ENCODE measurements at places on chromosomes 12 and 14.

GRCh38 chr14:39875028-39875427 is 442.8 kb upstream of the FBXO33 start:
- no peak for DNase-seq

DNA sequence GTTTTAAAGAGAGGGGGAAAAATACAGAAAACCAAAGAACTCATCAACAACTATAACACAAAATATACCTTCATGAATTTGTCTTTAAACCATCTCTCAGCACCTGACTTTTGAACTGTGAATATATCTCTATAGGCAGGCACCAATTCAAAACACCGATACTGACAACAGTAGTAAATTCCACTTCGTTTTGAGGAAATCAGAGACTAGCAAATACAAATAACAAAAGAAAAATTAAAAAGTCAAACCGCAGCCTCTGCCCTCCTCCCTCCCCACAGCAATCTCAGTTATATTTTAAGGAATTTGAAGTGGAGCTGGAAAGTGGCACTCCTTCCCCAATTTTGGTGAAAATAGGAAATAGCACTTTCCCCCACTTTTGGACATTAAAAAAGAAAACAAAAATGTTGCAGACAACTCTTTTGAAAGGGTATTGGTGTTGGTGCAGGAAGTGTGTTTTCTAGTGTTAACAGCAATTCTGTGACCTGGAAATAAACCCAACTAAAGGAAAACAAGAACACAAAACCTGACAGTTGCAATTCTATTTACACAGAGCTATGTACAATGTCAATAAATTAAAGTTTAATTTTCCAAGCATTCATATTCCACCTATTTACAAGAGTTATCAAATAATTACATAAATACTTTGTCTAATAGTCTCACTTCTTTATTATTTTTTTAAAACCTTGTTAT is 13.5 kb downstream of the TBX3 start:
- no peak for DNase-seq

GRCh38 chr14:69945912-69946311 is 66.7 kb downstream of the SMOC1 start:
- no peak for DNase-seq

GRCh38 chr12:56193025-56193578 is 3.8 kb upstream of the SMARCC2 start:
- peak; percentile 40 for DNase-seq

DNA sequence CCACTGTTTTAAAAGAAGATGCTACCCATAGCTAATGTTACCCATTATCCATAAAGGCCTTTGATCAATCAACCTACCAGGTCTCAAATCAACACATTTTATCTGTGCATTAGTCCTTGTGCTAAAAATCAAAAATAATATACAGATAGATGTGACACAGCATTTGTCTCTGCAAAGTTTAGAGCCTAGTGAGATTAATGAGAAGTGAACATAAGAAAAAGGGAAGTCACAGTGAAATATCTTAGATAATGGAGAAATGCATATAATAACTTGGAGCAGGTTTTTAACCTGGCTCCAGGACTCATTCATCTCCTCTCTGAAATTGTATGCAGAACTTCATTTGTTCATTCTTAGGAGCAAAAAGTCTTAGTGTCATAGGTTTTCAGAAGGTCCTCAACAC is 7.2 kb downstream of the PDE3A start:
- no peak for DNase-seq

- no peak for DNase-seq
These were observed 23.7 kb downstream of the YLPM1 start for GRCh38 chr14:74786796-74787315.

DNA sequence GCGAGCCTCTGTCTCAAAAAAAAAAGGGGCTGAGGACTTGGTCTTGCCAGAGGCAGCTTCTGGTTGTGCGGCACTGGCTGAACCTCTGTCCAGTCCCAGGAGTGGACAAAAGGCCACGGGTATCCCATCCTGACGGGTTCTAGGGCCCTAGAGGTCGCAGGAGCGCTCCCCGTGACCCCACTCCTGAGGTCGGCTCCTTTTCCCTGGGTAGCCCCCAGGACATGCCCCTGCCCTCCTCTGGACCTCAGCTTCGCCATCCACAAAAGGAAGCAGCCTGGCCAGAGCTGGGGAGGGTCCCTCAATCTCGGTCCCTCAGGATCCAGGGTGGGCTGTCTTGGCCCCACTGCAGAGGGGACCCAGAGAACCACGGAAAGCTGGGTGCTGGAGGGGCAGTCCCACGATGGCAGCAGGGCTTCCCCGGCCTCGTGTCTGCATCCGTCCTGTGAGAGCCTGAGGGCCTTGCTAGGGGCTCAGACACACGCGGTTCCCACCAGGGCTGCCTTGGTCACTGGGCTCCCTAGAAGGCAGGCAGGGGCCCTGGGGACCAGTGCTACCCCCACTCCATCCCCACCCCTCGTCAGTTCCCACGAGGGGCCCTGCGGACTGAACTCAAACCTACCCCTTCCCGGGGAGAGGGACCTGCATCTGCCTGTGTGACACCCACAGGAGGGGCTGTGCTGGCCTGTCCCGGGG is 31.1 kb downstream of the ASCL4 start:
- DNase-seq = no peak

DNA sequence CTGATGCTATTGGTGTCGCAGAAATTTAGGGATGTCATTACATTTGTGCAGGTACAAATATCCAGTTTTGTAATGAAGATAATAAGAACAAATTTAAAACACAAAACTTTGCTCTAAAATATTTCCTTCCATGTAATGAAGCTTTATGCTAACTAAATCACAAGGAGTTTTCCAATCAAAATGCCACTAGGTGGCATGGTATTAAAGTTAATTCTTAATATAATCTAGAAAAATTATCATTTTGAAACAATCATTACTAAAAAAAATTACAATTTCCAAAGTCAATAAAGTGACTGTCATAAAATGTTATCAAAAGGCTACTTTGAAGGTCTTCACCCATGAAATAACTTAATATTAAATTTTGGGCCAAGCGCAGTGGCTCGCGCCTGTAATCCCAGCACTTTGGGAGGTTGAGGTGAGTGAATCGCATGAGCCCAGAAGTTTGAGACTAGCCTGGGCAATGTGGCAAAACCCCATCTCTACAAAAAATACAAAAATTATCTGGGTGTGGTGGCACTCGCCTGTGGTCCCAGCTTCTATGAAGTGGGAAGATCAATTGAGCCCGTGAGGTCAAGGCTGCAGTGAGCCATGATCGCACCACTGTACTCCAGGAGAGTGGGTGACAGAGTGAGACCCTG is 77.4 kb downstream of the KIF21A start:
- DNase-seq = no peak

GRCh38 chr14:71585361-71585760 is 346.9 kb upstream of the RGS6 start:
- no peak for DNase-seq

DNA sequence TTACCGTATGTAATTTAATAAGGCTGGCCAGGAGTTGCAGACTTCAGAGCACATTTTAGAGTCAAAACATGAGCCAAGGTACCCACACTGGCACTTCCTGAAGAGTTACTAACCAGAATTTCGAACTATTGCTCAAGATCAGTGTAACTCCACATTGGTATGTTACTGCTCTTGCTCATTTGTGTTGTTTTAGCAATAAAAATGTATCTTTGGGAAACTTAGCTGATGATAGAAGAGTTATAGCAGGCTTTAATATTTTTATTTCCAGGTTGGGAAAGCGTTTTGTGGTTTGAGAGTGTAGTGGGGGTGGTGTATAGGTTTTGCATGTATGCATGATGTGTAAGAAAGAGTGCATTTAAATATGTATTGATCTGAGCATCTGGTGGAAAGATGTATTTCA is 96.6 kb downstream of the SCN8A start:
- DNase-seq = no peak

- no peak for DNase-seq
These were observed 88.8 kb upstream of the GTF2A1 start for GRCh38 chr14:81309511-81309910.

DNA sequence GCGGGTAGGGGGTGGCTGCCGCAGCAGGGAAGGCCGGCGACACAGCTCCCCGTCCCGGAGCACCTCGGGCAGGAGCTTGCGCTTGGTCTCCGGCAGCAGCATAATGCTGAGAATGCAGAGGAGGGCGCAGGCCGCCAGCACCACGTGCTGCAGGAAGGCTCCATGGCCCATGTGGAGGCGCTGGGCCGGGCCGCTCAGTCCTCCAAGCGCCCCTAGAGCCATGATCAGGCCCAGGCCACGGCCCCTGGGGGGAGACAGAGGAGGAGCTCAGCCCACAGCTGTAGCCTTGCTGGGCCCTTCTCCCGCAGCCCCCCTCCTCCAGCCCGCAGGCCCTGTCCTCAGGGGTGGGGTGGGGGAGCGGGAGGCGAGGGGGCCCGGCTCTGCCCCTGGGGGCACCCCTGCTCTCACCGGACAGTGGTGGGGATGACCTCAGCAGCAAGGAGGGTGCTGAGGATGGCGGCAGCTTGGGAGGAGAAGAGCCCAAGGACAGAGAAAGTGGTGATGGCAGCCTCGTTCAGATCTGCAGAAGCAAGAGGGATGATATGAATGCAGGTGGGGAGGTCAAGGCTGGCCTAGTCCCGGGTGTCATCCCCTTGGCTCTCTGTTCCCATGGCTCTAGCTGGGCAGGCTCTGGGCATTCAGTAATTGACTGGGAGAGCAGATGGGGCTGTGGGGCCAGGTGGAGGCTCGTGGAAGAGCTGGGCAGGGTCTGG is 5.8 kb downstream of the SLC22A17 start:
- no peak for DNase-seq

DNA sequence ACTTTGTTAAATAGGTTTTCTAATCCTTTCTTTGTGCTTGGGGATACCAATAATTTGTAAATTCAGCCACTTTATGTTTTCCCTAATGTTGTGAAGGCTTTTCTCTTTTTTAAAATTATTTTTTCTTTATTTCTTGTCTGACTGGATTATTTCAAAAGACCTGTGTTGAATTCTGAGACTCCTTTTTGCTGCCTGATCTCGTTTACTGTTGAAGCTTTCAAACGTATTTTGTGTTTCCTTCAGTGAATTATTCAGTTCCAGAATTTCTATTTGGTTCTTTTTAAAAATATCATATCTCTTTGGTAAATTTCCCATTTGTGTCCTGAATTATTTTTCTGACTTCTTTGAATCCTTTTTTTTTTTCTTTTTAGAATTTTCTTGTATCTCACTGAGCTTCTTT is 241.6 kb downstream of the LRIG3 start:
- no peak for DNase-seq

DNA sequence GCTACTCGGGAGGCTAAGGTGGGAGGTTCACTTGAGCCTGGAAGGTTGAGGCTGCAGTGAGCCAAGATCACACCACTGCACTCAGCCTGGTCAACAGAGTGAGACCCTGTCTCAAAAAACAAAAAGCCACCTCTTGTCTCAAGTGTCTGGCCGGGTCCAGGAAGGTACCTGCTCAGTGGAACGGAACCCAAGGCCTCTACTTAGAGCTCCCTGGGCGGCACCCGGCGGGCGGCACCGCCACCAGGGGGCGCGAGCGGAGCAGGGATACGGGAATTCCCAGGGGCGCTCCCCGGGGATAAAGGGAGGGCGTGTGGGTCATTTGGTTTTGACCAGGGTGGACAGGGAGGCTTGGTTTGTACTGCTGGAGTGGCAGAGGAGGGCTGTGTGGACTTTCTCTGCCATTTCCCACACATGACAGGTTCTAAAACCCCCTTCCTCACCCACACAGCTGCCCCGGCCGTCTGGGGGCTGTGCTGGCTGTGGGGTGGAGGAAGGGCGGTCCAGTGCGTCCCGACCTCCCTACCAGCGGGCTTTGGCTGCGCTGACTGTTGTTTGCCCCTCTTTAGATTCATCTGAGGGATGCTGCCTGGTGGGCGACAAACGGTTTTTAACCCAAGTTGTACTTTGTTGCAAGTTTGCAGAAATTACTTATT is 91.4 kb downstream of the SETD3 start:
- peak; percentile 15 for DNase-seq

GRCh38 chr12:47411966-47412365 is 293.9 kb downstream of the RPAP3 start:
- DNase-seq = no peak

DNA sequence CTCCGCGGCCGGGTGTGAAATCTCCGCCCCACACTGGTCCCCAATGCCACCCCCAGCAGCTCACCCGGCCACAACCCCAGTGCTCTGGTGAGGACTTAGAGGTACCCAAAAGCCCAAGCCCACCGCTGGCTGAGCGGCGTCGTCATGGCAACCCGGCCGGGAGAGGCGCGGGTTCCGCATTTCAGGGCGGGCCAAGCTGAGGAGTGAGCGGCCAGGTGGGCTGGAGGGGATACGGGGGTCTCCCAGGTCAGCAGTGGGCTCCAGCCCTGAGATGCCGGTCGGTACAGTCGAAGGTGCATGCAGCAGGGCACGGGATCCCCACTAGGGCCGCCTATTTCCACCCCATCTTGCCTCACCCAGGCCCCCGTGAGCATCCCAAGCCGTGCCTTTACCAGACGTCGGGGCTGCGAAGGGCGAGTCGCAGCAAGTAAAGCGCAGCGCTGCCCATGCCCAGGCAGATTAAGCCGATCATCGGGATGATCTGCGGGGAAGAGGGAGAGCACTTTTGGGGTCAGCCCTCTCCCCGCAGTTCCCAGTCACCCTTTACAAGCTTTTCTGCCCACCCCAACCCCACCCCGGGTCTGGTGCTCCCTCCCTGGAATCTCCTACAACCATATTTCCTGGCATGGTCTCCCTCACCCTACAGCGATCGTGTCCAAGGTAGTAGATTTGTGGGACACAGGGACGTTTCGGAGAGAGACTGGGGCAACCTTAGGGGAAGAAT is 6.9 kb downstream of the SHMT2 start:
- DNase-seq = no peak

DNA sequence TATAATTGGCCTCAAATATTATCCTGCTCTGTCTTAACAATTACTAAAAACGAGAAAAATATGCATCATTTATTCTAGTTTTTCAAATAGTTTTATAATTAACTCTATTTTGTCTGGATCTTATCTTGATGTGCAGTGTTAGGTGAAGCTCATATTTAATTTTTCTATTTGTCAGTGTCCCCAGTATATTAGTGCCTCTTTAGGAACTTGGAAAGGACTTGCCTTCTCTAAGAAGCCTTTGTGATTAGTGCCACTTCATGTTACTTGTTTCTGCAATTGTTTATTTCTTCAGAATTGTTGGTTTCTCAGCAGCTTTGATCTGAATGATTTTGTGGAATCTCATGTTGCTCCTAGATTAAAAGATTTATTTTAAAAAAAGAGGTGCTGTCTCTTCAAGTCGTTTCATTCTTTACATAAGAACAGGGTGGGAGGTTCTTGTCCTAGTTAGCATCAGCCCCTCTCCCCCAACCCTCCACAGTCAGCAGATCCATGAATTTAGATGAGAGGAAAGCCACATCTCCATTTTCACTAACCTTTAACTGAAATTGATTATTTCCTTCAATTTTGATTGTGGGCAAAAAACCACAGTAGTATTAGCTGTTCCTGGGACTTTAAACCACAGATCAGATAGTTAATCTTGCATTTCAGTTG is 434.4 kb downstream of the RAD51B start:
- DNase-seq = no peak
